ENCODE measurements at places on chromosomes 3 and 15.

- no peak for DNase-seq
These were observed 2.4 kb upstream of the AKAP13 start for GRCh38 chr15:85377986-85378385.

- no peak for DNase-seq
These were observed 828 bp upstream of the ATOSA start for GRCh38 chr15:52680041-52680391.

GRCh38 chr3:152076148-152076547 is 192.6 kb upstream of the MBNL1 start:
- DNase-seq, result no peak

GRCh38 chr3:151599103-151599672 is 134.5 kb upstream of the AADACL2 start:
- DNase-seq, result no peak

- no peak for DNase-seq
These were observed 32.7 kb downstream of the HDGFL3 start for GRCh38 chr15:83174891-83175290.

- DNase-seq, result no peak
These were observed 98.4 kb upstream of the BHLHE40 start for GRCh38 chr3:4880850-4881249.

DNA sequence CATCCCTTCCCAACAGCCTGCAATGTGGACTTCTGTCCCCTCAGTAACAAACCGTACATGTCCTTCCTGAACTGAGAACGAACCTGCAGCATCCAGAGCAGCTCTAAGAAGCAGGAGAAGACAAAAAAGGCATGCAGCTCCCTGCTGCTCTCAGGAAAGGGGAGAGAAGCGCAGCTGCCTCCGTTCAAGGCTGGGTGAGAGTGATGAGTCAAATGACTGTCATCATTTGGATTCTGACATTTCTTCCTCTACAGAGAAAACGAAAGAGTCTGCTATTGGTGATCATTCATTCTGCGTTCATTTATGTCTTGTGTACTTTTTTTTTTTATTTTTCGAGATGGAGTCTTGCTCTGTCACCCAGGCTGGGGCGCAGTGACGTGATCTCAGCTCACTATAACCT is 677.8 kb downstream of the FHIT start:
- DNase-seq, result no peak

GRCh38 chr3:36944012-36944640 is 728 bp downstream of the TRANK1 start:
- DNase-seq, result no peak

DNA sequence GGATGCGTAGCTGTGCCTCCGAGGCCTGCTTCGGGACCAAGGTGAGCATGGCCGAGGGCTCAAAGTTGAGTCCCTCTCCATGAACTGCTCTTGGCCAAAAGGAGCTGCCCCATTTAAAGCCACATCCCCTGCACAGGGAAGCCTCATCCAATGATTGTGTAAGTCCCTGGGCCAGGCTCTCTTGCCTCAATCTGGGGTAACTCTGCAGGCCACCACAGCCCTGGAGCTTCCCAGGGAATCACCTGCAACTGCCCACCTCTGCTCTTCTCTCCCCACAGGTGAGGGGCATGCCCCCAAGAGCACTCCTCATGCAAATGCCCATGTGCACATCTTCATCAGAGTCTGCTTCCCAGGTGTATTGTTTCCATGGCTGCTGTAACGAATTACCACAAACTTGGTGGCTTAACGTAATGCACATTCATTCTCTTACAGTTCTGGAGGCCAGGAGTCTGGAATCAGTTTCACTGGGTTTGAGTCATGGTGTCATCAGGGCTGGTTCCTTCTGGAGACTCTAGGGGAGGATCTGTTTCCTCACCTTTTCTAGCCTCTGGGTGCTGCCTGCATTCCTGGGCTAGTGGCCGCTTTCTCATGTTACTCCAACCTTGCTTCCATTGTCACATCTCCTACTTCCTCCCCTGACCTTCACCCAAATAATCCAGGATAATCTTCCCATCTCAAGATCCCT is 25.0 kb upstream of the LOXL1 start:
- no peak for DNase-seq

- DNase-seq, result no peak
These were observed 30.1 kb upstream of the KY start for GRCh38 chr3:134680796-134681521.

GRCh38 chr3:119555309-119555735 is 4.1 kb downstream of the CD80 start:
- no peak for DNase-seq

GRCh38 chr15:95032156-95032555 is 800.8 kb downstream of the MCTP2 start:
- no peak for DNase-seq

GRCh38 chr3:71074423-71074822 is 509.1 kb downstream of the FOXP1 start:
- DNase-seq, result no peak

DNA sequence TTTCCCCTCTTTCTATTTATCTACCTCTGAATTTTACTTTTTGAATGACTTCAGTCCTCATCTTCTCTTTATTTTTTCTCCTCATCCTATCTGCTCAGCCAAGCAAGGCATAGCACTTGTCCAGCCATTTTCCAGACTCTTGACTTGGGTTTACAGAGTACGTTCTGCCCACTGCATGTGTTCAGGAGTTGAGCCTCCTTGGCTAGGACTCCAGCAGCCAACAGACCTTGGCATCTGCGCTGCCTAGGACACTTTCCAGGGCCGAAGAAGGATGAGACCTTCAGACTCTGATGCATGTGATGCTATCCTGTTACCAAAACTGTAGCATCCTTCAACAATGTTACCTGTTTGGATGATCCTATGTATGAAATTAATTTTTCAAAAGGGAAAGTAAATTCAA is 59.7 kb downstream of the HES1 start:
- no peak for DNase-seq

GRCh38 chr3:32909999-32910398 is 41.4 kb upstream of the CCR4 start:
- no peak for DNase-seq

GRCh38 chr3:56930706-56931105 is 129.0 kb upstream of the ARHGEF3 start:
- DNase-seq, result no peak

GRCh38 chr3:59052803-59053411 is 3.1 kb upstream of the CFAP20DC start:
- no peak for DNase-seq

GRCh38 chr3:126551839-126552687 is 6.7 kb downstream of the C3orf22 start:
- DNase-seq, result no peak

- no peak for DNase-seq
These were observed 1.9 kb downstream of the CCDC12 start for GRCh38 chr3:46974421-46975171.

- peak; percentile 87 for DNase-seq
These were observed 58.8 kb downstream of the AMOTL2 start for GRCh38 chr3:134315286-134316106.

DNA sequence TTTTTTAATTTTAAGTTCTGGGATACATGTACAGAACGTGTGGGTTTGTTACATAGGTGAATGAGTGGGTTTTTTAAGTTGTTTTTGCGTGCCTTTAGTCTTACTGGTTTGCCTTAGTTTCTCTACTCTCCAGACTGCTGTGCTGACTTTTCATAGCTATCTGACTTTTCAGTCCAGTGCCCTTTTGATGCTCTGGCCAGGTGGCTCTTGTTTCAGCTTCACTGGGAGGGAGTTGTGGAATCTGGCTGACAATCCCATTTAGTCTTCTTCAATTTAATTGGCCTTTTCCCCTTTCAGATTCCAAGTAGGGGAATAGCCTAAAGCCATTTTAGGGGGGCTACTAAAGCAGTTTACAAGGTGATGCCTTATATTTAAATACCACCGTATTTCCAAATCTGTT is 30.1 kb downstream of the FNDC3B start:
- DNase-seq, result no peak

- no peak for DNase-seq
These were observed 21.8 kb downstream of the NUDT16 start for GRCh38 chr3:131403216-131403895.

DNA sequence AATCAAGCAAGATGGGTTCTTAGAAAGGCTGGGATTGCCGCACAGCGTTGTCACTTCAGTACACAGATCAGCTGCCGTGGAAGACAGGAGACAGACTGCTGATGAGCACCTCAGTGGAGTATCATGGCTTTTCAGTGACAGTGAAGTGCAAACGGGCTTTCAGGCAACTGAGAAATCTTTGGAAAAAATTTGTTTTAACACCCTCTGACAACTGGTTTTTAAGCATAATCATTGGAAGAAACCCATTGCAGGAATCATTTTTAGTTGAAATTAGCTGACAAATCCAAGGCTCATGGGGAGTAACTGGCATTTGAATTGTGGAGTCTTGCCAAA is 418.8 kb downstream of the OTOL1 start:
- no peak for DNase-seq

GRCh38 chr15:38996111-38996631 is 431.6 kb upstream of the RASGRP1 start:
- DNase-seq, result peak; percentile 86

DNA sequence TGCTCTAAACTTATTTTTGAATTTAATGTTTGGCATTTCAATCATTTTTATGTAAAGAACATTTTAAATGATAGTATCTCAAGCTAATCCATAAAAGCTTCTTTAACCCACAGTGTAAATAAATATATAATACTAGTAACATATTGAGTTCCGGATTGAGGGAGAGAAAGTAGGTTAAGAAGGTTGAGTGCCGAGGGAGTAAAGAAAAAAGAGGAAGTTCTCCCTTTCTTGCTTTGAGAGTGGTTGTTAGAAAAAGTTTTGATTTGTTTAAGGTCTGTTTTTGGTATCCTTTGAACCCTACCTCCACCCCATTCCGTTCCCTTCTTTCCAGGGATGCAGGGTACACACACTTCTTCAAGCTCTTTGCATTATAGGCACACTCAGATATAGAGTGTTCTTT is 130.8 kb downstream of the VPS8 start:
- DNase-seq, result no peak

- DNase-seq, result no peak
These were observed 1.1 kb downstream of the TP63 start for GRCh38 chr3:189632242-189632641.

DNA sequence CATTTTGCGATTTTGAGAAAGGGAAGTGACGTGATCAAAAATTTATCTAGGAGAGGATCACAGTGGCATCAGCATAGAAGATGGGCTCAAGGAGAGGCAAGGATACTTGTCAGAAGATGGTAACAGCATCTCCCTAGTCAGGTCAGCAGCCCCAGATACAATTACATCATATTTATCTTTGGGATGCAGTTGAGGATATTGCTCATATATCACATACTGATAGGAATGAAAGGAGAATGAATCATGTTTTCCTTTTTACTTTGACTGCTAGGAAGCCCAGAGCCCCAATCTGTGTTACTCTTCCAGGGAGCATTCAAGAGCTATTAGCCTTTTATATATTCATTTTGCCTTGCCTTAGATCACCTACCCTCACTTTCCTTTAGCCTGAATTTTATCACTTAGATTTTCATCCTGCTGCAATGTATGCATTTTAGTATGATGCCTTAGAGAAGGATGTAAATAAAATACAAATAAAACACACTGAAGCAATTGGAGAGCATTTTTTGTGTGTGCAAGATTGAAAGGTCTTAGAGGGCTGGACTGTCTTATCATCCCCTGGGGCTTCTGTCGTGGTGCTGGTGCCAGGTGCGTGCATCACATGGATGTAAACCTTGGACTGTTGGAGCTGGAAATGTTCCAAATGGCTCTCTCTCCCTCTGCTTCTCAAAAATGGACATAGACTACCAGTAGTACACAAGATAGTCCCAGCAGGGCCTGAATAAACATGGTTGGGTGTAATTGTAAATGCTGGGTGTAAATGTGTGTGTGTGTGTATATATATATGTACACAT is 40.3 kb downstream of the CORO2B start:
- no peak for DNase-seq

DNA sequence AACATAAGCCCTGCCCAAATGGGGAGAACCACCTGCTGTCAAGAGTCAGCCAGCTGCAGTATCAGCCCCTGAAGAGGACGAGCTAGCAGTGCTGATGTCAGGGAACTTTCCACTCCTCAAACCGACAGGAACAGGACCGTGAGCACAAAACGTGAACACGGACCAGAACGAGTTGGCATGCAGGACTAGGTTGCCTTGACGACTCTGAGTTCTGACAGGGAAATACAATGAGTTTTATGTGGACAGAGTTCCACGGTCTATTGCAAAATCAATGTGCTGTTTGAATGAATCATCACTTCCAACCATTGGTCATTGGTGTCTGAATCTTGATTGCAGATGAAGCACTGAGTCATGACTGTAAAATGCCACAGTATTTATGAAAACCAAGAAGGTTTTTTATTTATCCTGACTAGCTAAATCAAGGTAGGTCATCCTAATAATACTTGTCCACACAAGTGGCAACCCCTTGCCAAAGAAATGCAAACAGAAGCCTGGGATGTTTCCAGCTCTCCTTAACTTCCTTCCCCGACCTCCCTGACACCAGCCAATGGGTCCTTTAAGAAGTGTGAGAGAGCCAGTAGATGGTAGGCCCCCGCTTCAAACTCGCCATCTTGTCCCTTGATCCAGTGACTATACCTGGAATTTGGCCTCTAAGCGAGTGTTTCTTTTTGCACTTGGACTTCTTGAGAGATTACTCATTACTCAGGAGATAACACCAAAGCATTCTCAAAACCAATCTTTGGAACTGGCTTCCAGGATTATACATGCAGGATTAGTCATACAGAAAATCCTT is 119.6 kb downstream of the ASB7 start:
- peak; percentile 98 for DNase-seq

GRCh38 chr3:147191795-147192385 is 214.5 kb downstream of the ZIC4 start:
- peak; percentile 29 for DNase-seq

DNA sequence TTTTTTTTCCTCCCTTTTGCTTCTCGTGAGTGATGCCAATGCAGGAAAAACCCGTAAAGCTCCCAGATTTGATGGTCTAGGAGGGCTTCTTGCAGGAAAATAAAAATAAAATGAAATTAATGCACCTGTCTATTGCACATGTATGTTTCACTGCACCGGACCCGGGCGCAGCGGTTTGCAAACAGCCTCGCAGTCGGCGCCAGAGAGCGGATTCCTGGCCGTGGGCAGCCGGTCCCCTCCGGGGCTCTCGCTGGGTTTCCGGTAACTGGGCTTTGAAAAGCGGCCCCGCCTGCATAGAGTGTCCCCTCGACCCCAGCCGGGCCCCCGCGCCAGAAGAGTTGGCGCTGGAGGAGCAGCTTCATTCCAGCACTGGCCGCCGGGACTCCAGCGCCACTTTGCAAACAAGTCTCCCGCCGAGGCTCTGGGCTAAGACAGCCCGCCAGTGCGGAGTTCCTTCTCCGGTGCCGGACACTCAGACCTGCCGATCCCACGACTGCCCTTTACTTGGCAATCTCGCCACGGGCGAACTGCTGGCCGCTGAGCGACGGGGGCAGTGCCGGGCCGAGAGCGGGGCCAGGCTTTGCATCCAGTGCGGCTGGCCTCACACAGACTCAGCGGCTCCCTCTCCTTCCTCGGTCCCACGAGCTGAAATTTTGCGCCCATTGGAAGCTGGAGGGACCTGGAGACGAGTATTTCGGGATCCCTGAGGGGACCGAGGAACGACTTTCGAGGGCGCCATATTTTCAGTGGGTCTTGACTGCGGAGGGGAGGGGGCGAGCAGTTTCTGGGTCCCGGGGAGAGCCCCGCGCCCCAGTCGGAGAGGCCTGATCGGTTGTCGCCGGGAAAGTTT is 225.9 kb upstream of the C2CD4B start:
- DNase-seq, result no peak
